Stimulated activated CD8-positive, alpha-beta memory T cell treated with anti-CD3 and anti-CD28 coated beads, Interleukin-12 subunit alpha, Interleukin-12 subunit beta, amount 100 ng/mL, for 1 hour (primary cell): ENCODE measurements at places on chromosomes 16 and 17.

GRCh38 chr17:77363821-77364361 is 223.1 kb downstream of the SEC14L1 start:
- DNase-seq: no peak

DNA sequence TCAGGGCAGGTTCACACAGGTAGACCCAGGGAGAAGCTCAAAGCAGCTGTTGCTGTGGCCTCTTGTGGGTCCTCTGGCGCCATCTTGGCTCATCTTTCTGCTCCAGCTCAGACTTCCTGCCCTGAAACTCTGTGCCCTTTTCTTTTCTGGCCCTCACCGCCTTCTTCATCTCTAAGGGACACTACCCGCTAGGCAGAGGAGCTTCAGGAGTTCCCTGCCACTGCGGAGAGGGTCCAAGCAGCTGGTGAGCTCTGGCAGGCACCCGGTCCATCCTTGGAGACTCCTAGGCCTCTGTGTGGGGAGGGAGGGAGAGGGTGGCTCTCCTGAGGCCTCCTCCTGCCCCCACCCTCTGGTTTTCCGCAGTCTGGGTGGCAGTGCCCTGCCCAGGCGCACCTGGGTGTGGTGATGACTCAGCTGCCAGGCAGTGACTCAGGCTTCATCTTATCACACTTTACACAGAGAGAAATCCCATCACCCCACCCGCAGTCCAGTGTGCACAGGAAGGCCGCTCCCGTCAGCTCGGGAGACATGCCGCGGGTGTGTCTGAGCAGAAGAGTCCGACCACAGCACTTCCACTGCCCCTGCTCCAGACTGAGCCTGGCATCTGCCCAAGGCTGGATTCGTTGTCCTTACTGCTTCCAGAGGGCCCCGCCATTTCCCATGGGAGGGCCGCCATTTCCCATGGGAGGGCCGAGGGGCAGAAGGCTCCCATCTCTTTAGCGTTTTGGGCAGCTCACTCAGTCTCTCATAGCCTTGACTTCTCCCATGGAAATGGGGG is 7.3 kb downstream of the NT5C start:
- DNase-seq: peak; percentile 35

GRCh38 chr17:3969963-3970362 is 5.7 kb upstream of the ATP2A3 start:
- DNase-seq: no peak

DNA sequence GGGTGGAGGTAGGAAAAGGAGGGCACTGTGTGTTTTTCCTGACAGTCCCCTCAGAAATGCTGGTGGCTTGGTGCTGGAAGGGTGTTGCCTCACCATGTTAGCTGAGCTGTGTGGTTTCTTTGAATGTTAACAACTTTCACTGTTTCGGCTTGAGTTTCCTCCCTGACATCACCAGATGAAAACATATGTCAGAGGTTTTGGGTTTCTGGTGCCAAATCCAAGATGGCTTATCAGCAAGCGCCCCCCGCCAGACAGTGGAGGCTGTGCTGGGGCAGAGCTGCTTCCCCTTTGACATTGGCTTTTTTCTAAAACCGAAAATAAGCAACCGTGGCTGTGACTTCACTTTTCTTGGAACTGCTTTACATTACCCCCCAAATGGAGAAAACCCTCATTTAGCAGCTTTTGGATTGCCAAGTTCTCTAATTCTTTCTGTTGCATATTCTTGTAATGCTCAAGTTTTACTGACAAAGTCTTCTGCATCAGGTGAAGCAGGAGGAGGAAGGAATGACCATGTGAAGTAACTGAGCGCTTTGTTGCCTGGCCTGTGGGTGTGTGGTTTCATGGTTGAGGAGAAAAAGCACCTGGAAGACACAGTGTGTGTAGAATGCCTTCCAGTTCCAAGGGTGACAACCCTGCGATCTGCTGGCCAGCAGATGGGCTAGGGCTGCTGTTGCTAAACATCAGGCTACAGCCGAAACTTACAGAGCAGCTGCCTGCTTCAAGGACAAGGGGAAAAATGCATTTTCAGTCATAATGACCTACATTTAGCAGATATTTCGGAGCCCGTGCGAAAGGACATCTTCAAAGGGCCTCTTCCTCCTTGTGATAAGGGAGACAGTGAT is 9.7 kb downstream of the RMI2 start:
- DNase-seq: no peak

GRCh38 chr16:10318798-10319500 is 66.9 kb upstream of the ATF7IP2 start:
- DNase-seq: no peak

DNA sequence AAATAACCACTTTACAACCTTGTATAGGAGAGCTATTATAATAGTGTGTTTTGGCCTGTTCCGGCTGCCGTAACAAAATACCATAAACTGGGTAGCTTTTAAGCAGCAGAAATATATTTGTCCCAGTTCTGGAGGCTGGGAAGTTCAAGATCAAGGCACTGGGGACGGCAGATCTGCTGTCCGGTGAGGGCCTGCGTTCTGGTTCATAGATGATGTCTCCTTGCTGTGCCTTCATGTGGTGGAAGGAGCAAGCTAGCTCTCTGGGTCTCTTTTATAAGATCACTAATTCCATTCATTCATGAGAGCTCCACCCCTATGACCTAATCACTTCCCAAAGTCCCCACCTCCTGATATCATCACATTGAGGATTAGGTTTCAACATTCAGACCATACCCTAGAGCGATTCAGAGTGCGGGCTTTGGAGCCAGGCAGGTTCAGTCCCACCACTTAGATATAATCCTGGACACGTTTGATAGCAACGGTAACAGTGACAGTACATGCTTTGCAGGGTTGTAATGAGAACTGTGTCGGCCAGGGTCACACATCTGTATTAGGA is 76.2 kb upstream of the ZFHX3 start:
- DNase-seq: no peak

- DNase-seq: no peak
Measured at GRCh38 chr16:19170043-19170655, 2.1 kb downstream of the SYT17 start.

GRCh38 chr16:856101-856500 is 55.6 kb upstream of the GNG13 start:
- DNase-seq: no peak

DNA sequence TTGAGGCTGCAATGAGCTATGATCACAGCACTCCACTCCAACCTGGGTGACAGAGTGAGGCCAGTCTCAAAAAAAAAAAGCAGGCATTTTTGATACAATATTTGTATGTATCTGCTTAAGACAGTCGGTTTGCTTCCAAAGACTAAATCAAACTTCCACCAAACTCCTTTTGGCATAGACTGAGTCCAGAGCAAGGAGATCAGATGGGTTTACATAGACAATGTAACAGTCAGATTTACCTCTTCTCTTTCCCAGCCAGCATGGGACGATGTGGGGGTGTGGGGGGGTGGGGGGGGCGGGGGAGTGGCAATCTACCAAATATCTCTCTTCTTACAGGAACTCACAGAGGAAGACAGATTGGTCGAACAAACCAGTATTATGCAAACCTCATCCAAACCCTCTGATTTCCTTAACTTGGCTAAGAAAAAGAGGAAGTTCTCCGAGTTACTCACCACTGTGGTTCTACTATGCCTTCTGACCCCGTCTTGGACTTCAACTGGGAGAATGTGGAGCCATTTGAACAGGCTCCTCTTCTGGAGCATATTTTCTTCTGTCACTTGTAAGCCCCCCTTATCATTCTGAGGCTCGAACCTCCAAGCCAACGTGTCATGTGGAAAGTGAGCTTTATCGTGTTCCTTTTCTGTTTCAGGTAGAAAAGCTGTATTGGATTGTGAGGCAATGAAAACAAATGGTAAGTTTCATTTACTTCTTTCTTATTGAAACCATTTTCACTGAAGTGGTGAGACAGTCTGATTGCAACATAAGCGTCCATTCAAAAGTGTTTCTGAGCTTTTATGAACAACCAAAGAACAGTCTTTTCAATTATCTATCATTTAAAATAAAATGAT is at the start of gene MILR1:
MILR1 (plus strand) TSS at position 451 of the 848 bp plus-strand sequence; CDS start at position 505, 54 bp downstream.
- no peak for DNase-seq

DNA sequence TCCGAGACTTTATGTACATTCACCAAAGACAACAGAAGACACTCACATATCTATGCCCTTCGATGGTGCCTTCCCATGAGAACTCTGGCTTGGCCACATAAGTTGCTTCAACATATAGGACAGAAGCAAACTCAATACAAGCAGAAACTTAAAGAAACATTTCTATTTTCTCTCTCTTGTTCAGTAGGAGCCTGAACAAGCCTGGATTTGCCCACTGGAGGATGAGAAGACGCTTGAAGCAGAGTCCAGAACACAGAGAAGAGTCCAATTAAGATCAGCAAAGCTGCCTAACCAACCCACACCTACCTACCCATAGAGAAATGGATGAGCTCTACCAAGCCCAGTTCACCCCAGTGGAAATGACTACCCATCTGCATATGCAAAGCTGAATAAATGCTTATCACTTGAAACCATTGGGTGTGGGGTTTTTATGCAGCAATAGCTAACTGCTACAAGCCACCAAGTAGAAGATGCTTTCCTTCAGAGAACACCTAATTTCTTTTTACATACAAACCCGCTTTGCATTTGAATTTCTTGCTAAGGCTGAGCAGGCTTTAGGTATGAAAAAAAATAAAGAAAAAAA is 337.9 kb upstream of the DYNLRB2 start:
- DNase-seq: no peak

GRCh38 chr16:89815639-89816348 is 653 bp downstream of the FANCA start:
- DNase-seq: no peak

- no peak for DNase-seq
Measured at GRCh38 chr17:37067555-37068111, 118.9 kb downstream of the AATF start.

DNA sequence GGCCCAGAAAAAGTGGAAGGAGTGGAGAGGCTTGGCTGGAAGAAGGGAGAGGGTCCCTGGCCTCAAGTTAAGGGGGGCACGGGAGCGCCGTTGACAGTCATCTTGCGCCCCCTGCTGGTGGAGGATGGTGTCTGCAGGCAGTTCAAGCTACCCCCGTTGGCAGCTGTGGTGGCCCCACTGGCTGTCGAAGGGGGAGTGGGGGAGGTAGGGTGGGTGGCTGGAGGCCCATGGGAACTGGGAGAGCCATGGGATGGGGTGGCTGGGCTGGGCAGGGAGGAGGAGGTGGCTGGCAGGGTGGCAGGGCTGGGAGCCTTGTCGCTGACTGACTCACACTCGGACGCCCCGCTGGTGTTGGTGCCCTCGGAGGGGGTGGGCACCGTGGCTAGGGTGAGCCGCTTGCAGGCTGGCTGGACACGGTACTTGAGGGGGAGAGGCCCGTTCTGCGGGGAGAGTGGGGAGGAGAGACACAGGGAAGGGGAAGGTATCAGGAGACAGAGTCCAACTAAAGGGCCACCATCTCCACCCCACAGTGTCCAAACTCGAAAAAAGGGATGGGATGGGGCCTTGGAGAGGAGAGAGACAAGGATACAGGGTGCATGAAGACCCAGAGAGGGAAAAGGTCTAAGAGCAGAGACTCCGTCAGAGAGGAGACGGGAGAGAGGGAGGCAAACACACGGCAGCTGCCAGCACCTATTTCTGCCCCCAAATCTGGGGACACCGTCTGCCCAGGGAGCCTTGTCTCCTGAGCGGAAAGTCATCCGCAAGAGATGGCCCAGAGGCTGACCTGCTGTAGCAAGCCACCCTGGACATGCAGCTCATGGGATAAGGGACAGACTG is 5.2 kb downstream of the CISD3 start:
- peak; percentile 71 for DNase-seq

- no peak for DNase-seq
Measured at GRCh38 chr17:51703361-51704341, 443.3 kb downstream of the UTP18 start.

- DNase-seq: no peak
Measured at GRCh38 chr17:80751070-80751945, 206.7 kb downstream of the RPTOR start.

DNA sequence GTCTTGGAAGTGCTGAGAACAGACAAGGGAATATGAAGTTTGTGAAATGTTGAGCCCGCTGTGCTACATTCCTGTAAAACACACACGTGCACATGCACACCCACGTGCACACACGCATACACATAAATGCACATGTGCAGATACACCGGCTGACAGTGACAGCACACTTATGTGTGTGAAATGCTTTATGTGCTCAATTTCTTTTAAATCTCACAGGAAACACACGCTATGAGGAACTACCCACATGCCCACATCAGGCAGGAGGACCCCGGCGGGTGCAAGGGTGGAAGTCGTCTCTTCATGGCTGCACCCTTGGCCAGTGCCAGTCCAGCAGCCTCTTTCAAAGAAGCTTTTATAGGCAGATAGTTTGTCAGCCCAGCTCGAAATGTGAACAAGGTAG is 561 bp upstream of the WFDC1 start:
- DNase-seq: no peak

DNA sequence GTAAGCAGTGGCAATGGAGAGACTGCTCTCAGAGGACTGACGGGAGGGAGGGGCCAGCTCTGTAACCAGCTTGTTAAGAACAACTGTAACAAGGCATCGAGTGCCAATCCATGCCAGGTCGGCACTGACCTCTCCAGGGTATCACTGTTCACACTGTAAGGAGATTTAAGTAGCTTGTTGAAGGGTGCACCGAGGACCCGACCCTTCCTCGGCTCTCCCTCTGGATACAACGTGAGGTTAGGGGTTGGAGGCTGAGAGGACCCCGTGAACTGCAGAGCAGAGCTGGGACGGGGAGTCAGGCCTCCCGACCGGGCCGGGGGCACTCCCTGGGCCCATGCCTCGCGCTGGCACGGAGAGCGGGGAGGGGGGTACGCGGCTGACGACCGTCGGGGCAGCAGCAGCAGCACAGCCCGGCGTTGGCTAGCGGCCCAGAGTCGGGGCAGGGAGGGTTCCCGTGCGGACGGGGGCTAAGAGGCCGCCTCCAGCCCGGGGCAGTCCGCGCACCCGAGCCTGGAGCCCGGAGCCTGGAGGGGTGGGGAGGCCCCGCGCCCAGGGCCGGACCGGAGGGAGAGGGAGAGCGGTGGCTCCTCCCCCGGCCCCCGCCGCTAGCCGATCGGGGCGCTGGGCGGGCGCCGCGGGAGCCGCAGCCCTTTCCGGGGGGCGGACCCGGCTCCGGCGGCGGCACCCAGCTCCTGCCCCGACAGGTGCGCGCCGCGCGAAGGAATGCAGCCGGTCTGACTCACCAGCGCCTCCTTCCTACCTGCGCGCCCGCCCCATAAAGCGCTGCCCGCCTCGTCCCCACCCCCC is at the start of gene ITGB4:
ITGB4 (plus strand) TSS at position 804 of the 807 bp plus-strand sequence. CDS start 3,245 bp downstream, outside the sequence.
- DNase-seq: peak; percentile 46

GRCh38 chr17:28885951-28886350 is 11.6 kb downstream of the FLOT2 start:
- DNase-seq: no peak

- DNase-seq: no peak
Measured at GRCh38 chr16:17294856-17295255, 175.9 kb downstream of the XYLT1 start.

- DNase-seq: no peak
Measured at GRCh38 chr17:57443781-57444180, 187.5 kb downstream of the MSI2 start.

GRCh38 chr16:23269248-23269953 is 32.7 kb upstream of the SCNN1B start:
- DNase-seq: no peak
